ENCODE measurements at places on chromosomes 1 and 21.
A peak's percentile ranks its signal among the peaks of the same experiment; 100 is the strongest.

DNA sequence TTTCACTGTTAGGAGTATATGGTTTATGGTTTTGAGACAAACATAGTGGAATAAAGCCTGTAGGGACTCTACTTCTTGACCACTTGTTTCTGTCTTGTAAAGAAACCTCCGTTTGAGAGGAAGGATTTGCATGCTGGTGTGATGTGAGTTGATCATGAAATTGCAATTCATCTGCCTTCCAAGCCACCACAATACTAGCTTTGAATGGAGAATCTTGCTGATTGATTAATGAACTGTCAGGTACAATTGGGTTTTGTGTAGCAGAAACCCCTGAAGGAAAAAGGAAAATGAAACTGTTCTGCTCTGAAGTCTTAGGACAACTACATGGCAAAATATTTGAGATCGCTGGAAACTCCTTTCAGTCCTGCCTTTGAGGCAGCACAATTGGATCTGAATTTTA lies 90.7 kb downstream of the VPS13D start:
- DNase-seq, result no peak

- no peak for DNase-seq
Measured at GRCh38 chr21:31537872-31538576, 121.5 kb upstream of the SOD1 start.

GRCh38 chr1:6108937-6109614 lies 63.4 kb downstream of the KCNAB2 start:
- DNase-seq, result peak; percentile 61

DNA sequence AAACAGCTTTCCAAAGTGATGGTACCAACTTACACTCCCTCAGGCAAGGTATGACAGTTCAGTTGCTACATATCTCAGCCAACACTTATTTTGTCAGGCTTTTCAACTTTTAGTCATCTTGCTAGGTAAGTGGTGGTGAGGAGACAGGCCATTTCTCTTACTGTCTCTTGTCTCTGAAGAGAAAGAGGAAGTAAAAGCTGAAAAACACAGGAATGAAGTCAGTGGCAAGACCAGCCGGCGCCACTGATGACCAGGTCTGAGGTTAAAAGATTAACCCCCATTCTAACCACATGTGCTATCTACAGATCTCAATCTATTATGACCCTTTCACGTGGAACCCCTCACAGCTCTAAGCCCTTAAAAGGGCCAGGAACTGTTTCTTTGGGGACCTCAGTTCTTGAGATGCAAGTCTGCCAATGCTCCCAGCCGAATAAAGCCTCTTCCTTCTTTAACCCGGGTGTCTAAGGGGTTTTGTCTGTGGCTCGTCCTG lies 4.2 kb downstream of the ADCY10 start:
- no peak for DNase-seq

DNA sequence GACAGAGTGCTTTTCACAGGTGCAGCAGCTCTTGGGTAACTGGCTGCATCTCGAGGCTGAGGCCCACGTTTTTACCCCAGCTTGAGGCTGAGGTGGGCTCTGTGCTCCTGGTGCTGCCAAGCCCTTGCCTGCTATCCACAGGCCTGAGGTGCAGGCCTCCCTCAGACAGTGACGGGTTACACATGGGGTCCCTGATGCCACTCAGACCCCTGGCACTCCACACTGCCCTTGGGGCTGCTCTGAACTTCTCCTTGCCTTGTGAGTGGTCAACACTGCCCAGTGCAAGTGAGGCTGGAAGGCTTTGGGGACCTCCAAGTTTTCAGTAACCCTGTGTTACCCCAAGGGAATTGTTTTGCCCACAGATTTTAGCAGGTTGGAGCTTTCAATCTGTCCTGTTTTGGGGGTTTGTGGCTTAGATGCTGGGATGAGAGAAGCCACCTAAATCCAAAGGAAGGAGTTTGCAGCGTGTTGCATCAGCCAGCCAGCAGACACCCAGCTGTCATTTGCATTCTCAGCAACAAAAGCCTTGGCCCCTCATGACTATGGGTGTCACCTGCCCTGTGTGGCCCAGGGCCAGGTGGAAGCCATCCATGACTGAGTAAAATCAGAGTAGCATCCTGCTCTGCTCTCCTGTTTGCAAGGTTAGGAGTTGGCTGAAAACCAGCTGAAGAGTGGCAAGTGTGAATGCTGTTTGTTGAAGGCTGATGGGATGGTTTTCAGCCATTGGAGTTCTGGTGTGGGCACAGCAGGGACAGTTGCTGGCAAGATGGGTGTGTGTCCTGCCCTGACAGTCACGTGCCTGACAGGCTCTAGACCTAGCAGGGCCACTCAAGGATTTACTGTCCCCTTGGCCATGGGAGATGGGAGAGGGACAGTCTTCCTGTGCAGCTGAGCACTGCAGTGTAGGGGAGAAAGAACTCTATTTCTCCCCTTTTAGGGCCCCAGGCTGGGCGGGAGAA lies 3.2 kb downstream of the RNF187 start:
- DNase-seq, result no peak

DNA sequence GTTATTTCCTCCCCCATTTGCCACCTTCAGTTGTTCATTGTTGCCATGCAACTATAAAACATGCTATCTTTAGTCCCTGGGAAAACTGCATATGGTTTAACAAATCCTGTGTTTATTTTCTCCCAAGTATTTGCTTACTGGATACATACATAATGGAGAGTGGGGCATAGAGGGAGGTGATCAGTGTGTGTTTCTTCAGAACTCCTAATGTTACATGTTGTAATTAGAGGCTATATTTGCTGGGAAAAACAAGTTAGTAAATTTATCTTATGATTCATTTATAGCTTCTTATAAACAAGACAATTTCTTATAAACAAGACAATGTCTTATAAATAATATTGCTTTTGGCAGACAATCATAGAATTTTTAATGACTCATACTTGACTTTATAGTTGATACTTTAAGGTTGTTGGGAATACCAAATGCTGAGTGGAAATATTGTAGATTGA lies 7.3 kb upstream of the GIPC2 start:
- no peak for DNase-seq

DNA sequence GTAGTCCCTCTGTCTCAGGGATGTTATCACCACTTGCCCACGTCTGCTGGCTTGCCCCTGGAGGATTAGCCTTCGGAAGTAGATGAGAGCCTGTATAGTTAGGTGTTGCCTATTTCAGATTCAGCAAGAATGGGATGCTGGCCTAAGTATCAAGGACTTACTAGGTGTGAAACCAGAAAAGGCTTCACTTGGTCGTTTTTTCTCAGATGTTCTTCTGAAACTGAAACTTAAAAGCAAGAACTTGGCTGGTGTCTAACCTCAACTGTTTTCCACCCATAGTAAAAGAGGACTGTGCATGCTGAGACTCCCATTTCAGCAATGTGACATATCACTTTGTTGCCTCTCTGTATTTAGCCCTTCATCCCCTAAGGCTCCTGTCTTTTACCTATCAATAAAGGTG lies 67.0 kb upstream of the LRRC53 start:
- DNase-seq, result no peak

- DNase-seq, result no peak
Measured at GRCh38 chr1:226618380-226618779, 69.8 kb downstream of the STUM start.

DNA sequence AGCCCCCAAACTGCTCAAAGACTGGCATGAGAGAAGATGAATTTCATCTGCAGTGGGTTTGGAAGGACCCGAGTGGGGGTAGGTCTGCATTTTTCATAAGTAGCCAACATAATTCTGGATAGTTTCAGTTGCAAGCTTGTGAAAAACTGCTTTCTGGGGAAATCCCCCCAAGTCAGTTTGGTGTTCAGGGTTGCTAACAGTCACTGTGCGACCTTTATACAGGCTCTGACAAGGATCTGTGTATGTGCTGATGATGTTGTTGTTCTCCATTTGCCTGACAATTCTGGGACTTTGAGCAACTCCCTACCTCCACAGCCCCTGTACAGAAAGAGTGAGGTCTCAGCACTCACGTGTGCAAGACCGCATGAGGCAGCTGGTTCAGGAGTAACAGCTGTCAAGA lies 87.9 kb downstream of the SUSD4 start:
- no peak for DNase-seq

GRCh38 chr21:46437096-46437498 lies 21.6 kb upstream of the DIP2A start:
- no peak for DNase-seq

- no peak for DNase-seq
Measured at GRCh38 chr1:206873603-206874188, 8.3 kb downstream of the IL20 start.

GRCh38 chr1:93874025-93874651 lies 4.9 kb downstream of the DNTTIP2 start:
- DNase-seq, result peak; percentile 67

DNA sequence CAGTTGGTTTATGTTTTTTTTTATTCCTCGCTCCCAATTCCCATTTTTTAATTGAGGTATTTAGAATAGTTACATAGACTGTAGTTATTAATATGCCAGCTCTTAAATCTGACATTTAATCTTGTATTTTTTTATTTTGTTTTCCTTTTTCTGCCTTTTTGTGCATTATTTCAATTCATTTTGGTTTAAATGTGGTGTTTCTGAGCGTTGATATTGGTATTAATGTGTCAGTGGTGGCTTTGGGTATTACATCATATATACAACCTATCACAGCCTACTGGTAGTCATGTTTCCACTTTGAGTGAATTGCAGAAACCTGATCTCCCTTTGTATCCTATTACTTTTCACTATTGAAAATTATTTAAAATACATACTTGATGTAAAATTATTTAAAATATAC lies 1027.3 kb downstream of the KCNT2 start:
- DNase-seq, result no peak

- no peak for DNase-seq
Measured at GRCh38 chr1:47676311-47677054, 238.6 kb downstream of the FOXD2 start.

DNA sequence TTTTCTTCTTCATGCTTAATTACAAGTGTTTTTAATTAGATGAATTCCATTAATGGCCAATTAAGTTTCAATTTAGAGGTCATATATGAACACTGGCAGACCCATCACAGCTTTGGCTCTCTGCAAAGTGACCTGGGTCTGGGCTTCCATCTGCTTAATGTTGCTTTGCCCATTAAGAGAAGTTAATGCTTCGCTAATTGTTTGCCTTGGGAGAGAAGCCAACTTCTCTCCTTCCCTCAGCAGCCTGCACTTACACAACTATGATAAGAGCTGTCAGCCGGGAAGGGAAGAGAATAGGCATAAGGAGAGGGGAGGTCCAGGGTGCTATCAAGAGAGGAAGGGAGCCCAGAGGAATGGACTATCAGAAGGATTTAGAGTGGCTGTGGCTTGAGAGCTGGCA lies 29.0 kb upstream of the CCDC190 start:
- DNase-seq, result no peak

DNA sequence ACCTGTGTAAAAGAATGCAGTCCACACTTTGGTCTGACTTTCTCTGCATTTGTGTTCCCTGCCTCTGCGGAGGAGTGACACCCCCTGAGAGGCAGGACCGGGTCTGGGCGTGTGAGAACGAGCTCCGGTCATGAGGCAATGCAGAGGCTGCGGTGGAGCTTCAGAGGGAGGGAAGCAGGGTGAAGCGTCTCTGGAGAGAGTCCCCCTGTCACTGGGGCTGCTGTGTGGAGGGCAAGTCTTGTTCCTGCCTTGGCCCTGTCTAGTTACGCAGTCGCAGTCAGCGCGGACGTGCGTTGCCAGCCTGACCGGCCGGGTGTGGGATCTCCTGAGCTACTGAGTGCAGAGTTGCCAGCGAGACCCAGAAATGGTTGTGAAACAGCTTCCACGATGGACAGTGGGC lies 48.5 kb downstream of the BACE2 start:
- DNase-seq, result no peak

DNA sequence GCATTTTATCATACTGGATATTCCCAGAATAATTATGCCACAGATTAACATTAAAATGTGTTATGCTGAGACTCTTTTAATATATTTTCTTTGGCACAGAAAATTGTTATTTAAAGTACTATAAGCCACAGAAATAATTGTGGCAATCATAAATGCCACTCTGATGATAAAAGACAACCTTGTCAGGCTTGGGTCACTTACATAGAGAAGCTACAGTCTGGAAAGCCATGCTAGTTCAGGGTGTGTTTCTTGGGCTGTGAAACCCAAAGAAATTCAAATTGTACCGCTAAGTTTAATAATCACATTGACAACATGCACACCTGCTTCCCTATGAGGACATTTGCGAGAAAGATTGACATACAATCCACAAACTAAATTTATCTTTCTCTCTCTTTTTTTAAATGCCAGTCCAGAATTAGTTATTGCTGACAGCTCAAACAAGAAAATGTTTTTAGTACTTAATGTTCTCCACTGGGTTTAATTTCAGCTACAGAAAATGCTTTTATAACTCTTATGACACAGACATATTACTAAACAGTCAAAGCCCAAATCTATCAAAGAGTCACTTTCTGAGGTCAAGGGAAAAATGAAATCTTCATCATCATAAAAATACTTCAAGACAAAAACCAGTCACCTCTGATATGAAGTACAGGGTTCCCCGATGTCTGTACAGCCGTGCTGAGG lies 38.7 kb downstream of the TTC13 start:
- no peak for DNase-seq

GRCh38 chr1:34587761-34588160 lies 167.1 kb upstream of the GJB5 start:
- no peak for DNase-seq

GRCh38 chr1:145858238-145858900 lies 512 bp downstream of the PIAS3 start:
- no peak for DNase-seq

GRCh38 chr1:162703708-162704107 lies 71.4 kb downstream of the DDR2 start:
- no peak for DNase-seq

DNA sequence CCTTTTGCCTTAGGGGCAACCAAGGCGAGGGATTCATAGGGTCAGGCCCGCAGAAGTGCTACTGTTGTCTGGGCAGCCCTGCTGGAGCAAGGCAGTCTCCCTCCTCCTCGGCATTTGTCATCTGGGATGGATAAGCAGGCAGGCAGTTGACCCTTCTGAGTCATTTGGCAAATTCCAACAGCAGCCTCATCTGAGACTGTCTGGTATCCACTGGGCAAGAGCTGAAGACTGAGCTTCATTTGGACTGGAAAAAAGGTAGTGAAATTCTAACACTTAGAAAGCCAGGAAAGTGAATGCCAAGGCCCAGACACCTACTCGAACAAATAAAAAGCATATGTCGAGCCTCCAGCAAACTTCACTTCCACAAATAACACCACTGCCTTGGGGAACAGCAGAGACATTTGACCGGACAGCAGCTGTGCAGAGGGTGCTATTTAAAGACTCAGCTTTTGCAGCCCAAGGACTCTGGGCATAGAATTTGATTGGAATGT lies 4.0 kb upstream of the ZBTB40 start:
- peak; percentile 74 for DNase-seq
